ENCODE measurements at places on chromosomes 12 and 14. TPM values are rescaled to one million over a fixed set of nuclear protein-coding genes. Genes with fewer than 3 reads are reported as not detected.

DNA sequence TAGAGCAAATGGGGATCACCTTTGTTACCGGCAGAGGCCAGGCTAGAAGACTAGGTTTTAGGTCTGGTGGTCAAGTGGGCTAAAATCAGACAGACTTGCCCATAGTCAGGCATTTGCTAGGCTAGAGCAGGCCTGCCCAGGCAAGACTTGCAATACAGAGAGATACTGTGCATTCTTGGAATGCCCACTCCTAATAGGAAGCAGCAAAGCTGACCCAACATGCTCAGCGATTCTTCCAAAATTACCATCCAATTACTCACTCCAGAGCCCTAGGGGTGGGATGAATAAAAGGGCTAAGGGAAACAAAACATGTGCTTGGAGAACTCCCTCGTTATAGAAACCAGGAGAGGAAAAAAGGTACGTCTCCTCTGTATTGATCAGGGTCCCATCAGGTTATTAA is 187.8 kb upstream of the AMIGO2 start:
- DNase-seq = no peak

DNA sequence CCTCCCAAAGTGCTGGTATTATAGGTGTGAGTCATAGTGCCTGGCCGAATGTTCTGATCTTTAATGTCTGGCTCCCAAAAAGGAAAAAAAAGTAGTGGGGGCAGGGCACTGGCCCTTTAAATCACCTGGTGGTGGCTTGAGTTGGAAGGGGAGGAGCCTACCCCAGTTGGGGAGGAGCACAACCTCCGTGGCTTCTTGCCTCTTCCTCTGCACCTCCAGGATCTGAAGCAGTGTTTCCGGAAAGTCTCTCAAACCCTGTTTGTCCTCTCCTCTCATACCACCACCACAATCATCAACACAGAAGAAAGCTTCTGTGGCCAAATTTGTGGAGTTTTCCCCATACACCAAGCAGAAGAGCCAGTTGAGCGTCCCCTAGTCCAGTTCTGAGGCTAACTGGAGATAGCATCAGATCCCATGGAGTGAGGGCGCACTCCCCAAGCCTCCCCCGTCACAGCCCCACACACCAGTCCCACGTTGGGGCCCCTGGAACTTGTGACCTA is 24.3 kb upstream of the RCOR1 start:
- DNase-seq = peak; percentile 35

DNA sequence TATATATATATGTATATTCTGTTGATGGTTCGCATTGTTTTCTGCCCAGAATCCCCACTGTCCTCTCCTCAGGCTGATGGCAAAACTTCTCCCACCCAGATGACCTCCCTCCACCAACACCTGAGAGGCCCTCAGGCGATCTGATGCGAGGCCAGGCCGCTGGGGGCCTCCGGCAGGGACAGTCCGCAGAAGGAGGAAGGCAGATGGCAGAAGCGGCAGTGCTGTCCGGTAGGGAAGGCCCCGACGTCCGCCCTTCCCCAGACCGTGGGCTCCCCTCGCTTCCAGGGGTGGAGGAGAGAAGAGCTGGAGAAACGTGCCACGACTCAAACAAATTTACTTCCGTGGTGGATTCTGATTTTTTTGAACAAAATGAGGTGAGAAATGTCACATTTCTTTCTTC is 178.3 kb upstream of the RGS6 start:
- DNase-seq = no peak

GRCh38 chr14:56803816-56804535 is 6.3 kb downstream of the OTX2 start:
- DNase-seq = no peak

GRCh38 chr14:104624939-104625338 is 20.4 kb upstream of the TMEM179 start:
- no peak for DNase-seq

Gene RPGRIP1
- 0.47 TPM for total RNA-seq

Measured in CD4-positive, alpha-beta memory T cell (primary cell).